ENCODE measurements at places on chromosomes 4 and X.

DNA sequence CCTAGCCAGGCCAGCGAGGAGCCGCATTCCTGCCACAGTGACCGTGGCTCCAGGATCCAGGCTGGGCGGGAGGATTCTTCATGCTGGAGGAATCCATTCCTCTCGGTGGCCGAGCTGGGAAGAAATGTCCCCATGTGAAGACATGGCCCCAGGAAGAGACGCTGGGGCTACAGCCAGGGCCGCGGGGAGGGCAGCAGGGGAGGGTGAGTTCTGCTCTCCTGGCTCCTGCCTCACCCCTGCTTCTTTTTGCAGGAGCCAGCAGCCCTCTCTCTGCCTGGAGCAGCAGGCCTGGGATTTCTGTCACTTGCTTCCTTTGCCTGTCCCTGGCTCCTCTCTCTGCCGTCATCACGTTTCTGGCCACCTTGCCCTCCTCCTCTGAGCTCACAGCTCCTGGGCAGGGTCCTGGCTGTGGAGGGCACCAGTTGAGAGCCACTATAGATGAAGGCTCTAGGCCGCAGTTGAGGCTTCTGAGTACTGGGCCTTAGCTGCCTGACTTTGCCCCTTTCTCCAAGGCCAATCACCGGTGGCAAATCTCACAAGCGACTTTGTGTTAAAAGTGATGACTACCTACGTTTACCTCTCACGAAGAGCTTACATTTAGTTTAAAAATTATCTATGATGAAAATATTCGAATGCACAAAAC is 48.3 kb downstream of the ENPP6 start:
- DNase-seq, result no peak

DNA sequence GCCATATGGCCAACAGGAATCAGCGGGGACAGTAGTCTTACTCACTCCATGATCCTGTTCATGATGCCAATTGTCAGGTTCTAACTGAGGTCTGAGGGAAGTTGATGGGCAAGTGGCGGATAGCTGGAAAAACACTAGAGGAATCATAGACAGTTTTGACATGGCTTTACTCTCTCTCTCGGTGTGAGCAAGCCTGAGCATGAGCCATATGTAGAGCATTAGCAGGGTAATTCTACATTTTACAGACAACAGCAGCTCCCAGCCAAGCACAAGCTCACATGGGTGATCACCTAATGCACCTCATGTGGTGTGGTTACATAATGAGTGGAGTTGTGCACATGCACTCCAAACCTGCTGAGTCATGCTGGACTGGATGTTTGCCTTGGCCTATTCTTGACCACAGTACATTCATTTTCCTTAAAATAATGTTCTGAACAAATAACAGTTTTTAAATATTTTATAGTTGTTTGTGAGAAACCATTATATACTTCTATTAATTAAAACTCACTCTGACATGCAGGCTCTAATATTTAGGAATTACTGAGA is 429.2 kb downstream of the GPAT3 start:
- no peak for DNase-seq

- no peak for DNase-seq
Observed at GRCh38 chr4:10013722-10014121, 7.6 kb downstream of the SLC2A9 start.

DNA sequence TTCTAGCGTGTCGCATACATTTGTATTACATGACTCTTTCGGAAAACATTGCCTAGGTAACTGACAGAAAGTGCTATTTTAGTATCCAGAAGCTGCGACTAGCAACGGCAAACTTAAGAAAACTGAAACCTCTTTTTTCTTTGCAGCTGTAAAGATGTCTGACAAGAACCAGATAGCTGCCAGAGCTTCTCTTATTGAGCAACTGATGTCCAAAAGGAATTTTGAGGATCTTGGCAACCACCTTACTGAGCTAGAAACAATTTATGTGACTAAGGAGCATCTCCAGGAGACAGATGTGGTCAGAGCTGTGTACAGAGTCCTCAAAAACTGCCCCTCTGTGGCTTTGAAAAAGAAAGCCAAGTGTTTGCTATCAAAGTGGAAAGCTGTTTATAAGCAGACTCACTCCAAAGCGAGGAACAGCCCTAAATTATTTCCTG is 9.4 kb downstream of the TCEANC start:
- no peak for DNase-seq

- DNase-seq, result no peak
Observed at GRCh38 chr4:22500128-22500611, 15.7 kb downstream of the ADGRA3 start.

DNA sequence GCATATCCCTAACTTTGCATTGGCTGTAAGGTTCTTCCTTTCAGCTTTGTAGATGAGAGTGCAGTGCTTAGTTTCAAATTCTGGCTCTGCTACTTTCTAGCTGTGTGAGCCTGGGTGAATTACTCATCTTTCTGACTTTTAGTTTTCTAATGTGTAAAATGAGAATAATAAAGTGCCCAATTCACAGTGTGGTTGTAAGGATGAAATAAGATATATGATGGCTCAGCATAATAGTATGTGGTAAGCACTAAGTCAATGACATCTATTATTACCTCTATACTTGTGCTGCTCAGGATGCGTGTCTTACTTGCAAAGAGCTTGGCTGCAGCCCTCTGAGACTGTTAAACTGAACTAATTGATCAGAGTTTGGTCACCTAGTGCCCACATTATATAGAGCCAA is 30.6 kb upstream of the ETNPPL start:
- no peak for DNase-seq

DNA sequence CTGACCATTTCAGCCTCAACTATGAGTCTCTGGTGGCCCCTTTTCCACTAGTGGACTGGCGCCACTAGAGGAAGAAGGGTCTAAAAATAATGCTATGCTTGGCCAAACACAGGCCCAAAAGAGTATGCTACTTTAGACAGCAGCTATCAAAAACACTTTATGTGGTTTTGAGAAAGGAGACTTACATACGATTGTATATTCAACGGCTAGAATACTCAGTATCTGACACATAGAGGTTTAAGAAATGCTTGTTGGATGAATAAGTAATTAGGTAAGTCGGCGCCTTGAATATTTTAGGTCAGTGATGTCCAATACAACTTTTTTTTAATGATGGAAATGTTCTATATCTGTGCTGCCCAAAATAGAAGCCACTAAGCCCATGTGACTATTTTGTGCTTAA is 25.7 kb upstream of the TMPRSS11A start:
- no peak for DNase-seq

DNA sequence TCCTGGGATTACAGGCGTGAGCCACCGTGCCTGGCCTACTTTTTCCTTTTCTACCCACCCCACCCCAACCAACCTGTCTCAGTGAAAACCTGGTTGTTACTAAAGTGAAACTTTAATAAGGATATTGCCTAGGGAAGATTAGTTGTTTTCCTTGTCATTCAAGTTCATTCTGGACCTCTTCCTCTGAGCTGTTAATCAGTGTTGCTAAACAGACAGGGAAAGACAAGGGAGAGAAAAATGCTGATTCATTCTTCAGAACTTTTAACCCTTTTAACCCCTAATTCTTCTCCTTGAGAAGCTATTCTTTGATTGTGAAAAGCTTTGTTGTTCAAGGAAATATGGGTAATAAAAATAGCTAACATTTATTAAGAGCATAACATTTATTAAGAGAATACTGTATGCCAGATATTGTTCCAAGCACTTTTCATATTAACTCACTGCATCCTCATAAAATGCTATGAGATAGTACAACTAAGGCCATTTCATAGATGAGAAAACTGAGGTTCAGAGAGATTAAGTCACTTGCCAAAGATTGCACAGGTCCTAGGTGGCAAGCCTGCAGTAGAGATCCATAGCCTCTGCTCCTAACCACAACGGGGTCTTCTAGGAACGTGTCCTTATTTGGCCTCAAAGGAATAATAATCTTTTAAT is 34.8 kb downstream of the OSTC start:
- DNase-seq, result no peak

DNA sequence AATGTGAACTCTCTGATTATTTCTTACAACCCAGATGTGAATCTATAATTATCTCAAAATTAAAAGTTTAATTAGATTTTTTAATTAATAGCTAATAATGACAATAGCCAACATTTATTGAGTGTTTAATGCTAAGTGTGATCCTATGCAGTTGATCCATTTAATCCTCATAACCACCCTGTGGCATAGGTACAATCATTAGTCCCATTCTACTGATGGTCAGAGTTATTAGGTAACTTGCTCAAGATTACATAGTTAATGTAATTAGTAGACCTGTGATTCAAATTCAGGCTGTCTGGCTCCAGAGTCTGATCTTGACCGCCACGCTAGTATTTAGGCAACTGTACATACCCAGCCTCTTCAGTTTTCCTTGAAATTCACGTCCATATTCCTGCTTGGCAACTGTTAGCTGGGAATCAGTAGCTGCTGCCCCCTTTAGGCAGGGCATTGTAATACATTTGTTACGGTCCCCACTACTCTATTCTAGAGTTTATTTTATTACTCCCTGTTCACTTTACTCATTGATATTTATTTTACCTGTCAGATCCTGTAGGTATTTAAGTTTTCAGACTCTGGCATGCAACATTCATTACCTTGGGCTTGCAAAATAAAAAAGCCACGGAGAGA is 20.6 kb upstream of the TEC start:
- no peak for DNase-seq

DNA sequence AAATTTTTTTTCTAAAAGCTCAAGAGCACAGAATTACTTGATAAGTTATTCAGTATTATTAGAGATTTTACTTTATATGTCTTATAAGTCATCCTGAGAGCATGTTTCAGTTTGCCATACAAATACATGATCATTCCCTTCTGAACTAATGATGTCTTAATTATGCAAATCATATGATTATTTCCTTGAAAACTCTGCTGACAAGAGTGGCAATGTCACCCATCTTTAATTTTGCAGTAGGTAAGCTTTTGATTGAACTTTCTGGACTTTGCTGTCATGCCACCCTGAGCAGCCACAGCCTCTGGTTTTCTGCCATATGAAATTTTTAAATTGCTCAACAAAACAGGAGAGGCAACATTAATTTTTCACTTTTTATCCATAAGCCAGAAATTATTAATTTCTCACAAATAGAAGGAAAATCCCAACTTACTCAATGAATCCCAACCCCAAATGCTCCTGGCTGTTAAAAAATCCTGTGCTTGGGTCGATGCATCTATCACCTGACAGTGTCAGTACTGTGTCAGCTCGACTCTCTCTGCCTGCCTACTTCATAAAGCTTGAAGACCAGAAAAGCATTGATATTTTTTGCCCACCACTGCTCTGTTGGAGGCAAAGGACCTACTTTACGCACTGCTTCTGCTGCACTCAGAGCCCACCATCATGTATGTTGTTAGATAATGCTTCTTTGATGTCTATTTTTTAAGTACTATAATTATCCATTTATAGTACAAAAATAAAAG is 11.6 kb upstream of the HADH start:
- no peak for DNase-seq

GRCh38 chr4:121790976-121791375 is 10.1 kb upstream of the EXOSC9 start:
- DNase-seq, result no peak

DNA sequence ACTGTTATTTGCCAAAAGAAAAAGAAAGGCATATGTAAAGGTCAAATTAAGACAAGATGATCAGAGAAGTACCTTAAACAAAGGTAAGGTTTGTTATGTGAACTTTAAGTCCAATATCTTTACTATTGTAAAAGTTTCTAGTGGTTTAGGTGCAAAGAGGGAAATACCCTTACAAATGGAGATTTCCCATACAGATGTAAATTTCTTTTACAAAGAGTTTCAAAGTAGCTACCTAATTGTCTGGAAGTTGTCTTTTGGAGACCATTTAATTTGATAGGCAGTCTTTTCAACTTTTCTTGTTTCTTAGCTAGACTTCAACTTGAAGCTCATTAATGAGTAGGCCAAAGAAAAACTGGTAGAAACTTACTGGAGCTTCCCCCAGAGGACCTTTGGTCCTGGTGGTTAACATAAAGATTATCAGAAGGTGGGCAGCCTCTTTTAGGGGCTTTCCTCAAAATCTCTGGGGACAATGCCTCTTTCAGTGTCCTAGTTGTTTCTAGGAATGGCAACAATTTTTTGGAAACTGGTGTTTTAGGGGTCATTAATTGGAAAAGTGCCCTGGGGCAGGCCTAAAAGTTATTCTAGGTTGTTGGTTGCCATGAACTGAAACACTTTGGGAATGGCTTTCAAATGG is 297.3 kb downstream of the GUCY2F start:
- no peak for DNase-seq

DNA sequence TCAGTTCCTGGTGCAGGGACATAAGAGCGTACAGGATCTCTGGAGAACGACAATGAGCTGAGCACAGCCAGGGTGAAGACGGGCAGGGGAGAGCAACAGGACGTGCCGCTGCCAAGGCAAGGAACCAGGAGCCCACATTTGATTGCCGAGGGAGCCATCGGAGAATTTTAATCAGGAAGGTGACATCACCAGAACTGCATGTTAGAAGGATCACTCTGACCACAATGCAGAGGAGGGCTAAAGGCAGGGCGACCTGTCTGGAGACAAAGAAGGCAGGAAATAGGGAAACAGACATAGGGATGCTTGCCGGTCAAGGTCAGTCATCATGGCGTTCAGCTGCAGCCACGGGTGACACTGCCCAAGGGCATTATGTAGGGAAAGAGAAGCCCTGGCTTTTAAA is 81.4 kb downstream of the RBM47 start:
- no peak for DNase-seq

GRCh38 chr4:79421483-79421882 is 13.5 kb upstream of the GK2 start:
- no peak for DNase-seq

DNA sequence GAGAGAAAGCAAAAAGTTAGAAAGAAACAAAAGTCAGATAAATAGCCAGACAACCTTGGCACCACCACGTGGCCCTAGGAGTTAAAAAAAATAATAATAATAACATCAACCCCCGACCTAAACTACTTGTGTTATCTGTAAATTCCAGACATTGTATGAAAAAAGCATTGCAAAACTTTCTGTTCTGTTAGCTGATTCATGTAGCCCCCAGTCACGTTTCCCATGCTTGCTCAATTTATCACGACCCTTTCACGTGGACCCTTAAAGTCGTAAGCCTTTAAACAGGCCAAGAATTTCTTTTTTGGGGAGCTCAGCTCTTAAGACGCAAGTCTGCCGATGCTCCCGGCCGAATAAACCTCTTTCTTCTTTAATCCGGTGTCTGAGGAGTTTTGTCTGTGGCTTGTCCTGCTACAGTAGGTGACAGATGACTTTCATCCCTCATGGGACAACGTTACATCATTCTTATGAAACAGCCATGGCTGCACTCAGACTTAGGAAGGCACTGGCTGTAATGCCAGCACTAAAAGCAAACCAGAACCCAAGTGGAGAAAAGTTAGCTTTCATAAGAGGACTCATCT is 520 bp downstream of the ACOX3 start:
- peak; percentile 27 for DNase-seq

DNA sequence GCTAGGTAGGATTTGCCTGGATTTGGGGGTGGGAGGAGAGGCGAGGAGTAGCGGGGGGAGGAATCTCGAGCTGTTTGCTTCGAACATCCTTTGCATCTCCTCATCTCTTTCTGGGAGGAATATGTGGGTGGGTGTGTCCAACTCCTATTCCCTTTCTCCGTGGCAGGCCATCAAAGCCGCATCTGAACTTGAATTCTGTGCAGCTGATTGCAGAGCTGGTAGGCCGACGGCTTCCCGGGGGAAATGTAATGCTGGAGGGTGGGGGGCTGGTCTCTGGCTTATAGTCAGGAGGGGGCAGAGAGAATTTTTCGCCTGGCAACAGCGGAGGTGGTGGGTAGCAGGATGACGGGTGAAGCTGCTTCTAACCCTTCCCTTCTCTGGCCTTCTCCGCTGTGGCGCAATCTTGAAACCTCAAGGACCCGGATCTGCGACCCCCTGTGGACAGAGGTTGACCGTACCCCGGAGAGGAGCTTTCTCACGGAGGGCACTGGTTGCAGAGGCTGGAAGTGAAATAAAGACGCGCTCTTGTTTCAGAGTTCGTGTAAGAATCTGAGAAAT is 628 bp downstream of the ZCCHC12 start:
- no peak for DNase-seq

GRCh38 chr4:184896868-184897715 is 71.3 kb upstream of the ACSL1 start:
- DNase-seq, result no peak

Measured in right lung (tissue), 10 donors.